ENCODE measurements at places on chromosomes 16 and 17.

DNA sequence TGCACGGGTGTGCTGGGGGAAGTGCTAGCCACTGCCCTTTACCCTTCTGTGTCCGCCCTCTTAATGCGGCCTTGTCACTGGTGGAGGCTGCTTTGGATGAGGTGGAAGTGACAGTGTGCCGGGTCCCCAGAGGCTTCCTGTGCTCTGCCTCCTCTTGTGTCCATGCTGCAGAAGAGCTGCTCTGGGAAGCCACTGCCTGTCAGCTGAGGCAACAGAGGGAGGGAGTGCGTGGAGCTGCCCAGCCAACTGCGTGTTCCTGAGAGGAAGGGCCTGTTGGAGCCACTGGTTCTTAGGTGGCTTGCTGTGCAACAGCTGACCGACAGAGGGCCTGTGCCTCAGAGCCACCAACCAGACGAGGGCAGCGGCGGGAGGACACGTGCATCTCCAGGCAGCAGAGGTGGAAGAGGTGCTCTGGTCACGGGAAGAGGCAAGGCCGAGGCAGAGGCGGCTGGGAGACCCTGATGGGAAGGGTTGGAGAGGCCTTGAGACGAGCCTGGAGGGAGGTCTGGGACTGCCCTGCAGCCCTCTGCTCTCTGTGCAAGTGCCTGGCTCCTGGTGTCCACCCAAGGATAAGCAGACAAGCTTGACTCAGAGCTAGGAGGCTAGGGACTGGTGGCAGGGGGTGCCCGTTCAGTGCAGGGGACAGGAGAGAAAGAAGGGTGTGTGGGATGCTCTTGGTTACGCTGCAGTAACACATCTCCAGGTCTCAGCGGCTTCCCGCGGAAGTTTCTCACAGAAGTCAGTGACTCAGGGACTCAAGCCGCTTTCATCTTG is 25.4 kb downstream of the B9D1 start:
- DNase-seq: peak; percentile 76

DNA sequence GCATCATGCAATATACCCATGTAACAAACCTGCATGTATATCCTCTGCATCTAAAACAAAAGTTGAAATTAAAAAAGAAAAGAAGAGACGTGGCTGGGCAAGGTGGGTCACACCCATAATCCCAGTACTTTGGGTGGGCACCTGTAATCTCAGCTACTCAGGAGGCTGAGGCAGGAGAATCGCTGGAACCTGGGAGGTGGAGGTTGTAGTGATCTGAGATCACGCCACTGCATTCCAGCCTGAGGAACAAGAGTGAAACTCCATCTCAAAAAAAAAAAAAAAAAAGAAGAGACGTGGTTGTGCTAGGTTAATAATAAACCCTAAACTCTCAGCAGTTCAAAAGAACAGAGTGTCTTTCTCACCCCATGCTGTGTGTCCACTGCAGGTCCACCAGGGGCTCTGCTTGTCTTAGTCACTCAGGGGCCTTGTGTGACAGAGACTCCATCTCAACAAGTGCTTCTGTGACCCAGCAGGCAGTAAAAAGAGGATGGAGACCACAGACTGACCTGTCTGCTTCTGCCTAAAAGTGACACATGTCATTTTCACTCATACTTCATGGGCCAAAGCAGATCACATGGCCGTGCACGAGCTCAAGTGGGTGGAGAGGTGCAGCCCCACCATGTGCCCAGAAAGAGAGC is 22.3 kb upstream of the N4BP1 start:
- no peak for DNase-seq

DNA sequence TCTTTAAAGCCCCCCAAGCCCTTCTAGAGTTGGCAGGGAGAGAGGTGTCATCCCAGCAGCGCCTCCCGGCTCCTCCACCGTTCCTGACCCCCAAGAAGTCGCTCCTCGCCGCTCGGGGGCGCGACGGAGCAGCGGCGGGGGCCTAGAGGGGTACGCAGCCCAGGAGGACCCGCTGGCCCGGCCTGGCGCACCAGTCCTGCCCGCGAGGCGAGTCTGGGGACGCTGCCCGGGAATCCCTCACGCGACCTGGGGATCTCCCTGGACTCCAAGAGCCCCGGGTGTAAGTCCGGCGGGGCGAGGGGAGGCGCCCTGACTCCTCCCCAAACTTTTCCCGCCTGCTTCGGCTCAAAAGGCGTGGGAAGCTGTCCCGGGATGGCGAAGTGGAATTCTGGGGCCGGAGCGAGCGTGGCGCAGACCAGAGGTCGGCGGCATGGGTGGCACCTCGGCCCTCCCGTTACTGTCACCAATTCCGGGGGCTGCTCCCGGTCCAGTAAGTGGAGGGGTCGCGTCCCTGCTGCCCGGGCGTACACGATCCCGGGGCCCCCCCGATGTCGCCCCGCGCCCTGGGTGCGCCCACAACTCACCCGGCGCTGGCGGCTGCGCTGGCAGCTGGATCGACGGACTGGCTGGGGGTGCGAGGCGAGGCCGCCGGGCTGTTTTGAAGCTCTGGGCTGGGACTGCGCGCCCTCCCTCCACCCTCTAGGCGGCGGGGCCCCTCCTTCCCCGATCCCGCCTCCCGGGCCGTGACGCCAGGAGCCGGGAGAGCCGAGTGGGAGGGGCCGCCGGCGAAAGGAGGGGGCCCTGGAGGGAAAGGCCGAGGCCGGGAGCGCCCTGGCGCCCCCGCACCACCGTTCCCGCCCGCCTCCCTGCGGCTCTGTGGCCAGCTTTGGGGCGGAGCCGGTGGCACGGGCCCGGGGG is at the start of gene EMP2:
Gene EMP2, minus strand, starts transcription at position 634 of the 918 bp plus-strand sequence. CDS start 32,981 bp downstream, outside the sequence.
- peak; percentile 19 for DNase-seq

DNA sequence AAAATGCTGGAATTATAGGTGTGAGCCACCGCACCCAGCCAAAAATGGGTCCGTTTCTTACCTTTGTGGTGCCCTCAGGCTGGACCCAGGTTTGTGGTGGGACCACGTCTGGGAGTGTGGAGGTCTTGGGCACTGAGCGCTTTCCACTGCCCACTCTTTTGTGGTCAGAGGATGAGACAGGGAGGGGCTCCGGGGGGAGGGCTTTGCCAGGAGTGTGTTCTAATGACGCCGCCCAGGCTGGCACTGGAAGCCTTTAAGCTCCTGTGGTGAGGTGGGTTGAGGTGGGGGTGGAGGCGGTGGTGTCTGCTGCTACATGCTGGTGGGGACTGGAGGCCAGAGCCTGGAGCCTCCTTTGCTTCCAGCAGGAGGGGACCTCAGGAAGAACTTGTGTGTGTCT is 12.8 kb upstream of the ADCY7 start:
- DNase-seq: no peak

Measured in posterior cingulate gyrus (tissue), 11 donors.